HT1080 (cell line): ENCODE measurements at places on chromosomes 3 and 15.

- no peak for DNase-seq
These were observed 50.1 kb upstream of the GATM start for GRCh38 chr15:45428491-45428890.

- DNase-seq, result no peak
These were observed 248.5 kb upstream of the TGFBR2 start for GRCh38 chr3:30357897-30358296.

- DNase-seq, result no peak
These were observed 34.9 kb upstream of the MEIS2 start for GRCh38 chr15:37135225-37135624.

DNA sequence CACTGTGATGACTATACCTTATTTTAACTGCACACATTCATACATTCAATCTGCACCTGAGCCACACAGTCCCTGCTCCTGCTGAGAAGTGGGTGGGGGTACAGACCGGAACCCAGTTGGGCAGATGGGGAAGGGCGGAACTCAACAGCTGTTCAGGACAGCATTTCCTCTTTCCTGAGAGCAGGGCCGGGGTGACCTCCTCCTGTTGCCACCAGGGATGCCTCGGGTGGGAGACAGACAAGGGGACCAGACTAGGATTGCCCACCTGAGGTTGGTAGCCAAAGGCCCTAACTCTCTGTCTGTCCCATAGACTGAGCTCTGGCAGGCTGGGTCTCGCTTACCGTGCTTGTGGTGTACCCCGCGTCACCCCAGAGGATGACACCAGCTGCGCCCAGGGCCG lies 3.9 kb downstream of the HYAL2 start:
- DNase-seq, result no peak

GRCh38 chr3:34807611-34808010 lies 831.7 kb upstream of the ARPP21 start:
- DNase-seq, result no peak

DNA sequence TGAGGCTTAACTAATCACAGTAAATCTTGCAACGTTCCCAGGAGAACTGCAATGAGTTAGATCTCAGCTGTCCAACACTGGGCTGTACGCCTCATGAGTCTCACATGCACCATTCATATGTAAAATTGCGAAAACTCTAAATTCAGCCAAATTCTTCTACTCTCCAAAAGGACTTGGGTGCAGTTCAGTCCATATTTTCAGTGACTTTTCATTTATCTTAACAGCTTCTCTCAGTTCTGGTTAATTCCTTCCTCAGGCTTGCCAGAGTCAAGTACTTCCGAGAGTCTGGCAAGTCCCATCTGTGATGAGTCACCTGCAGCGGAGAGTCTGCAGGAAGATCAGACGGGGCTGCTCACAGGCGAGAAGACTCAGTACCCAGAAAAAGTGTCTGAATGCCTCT lies 11.5 kb downstream of the CCDC80 start:
- peak; percentile 81 for DNase-seq

DNA sequence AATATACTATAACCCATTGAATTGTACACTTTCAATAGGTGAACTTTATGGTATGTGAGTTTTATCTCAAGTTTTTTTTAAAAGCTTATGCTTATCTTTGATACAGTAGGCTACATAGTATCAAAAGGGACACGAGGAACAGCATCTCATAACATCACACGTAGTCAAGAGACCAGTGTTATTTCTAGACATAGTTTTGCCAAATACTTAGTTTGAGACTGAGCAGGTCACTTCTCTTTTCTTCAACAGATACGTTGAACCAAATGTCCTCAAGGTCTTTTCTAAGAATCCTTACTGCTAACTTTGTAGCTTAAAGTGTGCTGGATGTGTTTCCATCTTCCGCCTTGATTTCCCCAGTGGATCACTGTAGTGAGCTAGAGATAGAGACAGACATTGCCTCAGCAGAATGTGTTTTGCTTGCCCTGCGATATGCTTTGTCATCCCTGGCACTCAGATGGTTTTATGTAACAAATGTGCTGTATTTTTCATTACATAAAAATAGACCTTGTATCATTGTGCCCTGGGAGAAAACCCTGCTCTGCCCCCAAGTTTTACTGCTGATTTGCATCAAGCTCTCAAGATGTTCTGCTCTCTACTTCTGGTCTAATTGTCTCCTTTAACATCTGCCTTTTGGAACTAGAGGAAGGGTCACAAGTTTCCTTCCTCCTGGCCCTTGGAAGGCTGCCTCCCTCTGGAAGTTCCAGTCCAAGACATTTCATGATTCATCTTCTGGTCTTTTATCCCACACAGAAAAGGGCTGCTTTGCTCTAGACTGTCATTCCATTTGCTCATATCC lies 426.4 kb upstream of the RGMA start:
- no peak for DNase-seq

- peak; percentile 36 for DNase-seq
These were observed 80.3 kb downstream of the CPN2 start for GRCh38 chr3:194270627-194271459.

DNA sequence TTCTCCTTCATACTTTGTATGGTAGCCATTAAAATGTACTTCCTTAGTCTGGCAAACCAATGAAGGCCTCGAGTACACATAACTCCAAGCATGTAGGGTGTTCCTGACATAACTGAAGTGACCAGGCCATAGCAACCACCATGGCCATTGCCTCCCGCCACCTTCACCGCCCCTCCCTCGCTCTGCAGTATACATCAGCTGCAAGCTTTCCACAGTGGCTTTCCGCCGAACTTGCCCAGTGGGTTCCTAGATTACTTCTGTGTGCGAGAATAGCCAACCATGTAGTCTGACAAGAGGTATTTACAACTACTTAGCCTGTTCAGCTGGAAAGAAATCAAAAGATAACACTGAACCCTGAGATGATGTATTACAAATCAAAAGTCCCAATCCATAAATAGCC lies 3.4 kb upstream of the CTNNB1 start:
- no peak for DNase-seq

- DNase-seq, result peak; percentile 90
These were observed 28.4 kb upstream of the PIK3CB start for GRCh38 chr3:138862924-138863775.

GRCh38 chr3:117139681-117140080 lies 430.1 kb downstream of the TUSC7 start:
- DNase-seq, result no peak

DNA sequence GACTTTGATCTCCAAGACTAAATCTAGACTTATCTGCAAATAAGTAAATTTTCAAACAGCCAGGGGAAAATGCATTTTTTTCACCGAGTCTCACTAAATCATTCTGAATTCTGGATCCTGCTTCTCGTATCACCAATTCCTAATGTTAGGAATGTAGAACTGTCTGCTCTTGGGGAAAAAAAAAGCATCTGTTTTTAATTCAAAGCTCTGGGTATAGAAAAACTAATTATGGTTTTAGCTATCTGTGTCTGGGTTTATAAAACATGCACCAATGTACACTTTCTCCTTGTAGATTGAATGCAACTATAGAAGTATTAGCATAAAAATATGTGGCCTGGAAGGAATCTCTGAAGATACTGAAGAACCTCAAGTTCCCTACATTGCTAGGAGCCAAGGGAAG lies 4.8 kb upstream of the CDAN1 start:
- DNase-seq, result no peak

DNA sequence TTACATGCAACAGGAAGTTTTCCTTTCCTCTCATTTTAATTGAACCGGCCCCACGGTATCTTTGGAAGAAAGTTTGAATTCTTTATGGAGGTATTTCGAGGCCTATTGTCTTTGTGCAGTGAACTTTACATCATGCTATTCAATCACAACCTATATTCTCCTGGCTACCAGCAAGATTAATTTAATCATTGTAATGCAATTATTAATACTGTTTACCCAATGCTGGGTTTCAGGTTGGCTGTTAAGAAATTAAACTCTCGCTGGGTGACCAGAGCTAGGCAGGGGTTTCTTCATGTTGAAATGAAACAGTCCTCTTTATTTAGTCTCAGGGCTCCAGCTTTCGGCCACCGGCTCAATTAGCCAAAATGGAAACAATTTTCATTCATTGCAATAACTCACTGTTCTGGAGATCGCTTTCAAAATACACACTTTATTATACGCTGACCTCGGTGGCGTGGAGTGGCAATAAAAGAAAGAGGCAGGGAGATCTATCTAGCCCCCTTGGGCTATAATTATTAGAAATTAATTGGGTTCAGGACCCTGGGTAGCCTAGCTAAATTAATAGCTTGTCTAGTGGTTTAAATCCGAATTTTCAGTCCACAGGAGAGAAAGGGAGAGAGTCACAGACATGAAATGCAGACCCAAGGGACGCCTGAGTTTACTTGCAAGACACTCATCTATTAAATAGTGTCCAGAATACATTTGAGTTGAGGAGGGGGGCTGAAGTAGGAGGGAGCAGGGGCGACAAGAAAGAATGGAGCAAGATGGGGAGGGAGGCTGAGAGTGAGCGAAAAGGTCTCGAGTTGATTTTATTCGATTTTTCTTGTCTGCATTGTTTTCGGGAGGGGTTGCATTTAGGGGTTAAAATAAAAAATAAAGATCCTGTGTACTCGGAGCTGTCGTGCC lies 3.9 kb upstream of the MECOM start:
- DNase-seq, result no peak

- DNase-seq, result peak; percentile 54
These were observed 254.8 kb upstream of the TPRG1 start for GRCh38 chr3:188916934-188917401.

DNA sequence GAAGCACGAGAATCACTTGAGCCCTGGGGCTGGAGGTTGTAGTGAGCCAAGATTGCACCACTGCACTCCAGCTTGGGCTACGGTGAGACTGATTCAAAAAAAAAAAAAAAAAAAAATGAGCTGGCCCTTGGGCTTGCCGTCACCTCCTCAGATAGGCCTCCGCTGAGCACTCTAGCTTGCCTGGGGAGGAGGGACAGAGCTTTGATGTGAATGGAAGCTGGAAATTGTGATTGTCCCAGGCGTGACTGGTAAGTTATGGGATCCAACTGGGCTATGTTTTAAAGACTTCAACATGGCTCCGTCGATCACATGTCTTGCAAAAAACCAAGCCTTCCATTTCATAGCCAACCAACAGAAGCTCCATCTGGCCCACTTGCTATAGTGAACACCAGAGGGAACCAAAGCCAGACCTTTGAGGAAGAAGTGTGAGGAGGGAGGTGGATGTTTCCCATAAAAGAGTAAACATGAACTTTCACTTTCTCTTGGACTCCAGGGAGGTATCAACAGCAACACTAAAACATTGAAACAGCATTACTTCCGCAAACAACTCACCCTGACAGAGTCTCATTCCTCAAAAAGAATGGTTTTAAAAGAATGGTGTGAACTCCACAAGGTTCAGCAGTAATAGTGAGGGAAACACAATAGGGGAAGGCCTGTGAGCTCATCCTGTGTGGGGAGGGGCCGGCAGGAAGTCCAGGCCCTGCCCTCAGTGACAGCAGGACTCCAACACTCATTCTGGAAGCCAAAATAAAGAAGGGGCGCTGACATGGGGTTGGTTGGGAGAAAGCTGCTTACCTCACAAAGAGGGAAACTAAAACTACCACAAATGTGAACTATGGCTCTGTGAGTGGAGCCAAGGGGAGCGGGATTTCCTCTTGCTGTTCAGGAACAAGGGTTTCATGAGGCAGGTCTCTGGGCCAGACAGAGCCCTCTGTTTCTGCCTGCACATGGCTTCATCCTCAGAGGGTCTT lies 59.2 kb upstream of the IL12A start:
- DNase-seq, result peak; percentile 90

GRCh38 chr3:73669260-73669659 lies 44.5 kb upstream of the PDZRN3 start:
- DNase-seq, result no peak

- DNase-seq, result no peak
These were observed 648.8 kb downstream of the NLGN1 start for GRCh38 chr3:174046311-174046710.

GRCh38 chr3:72559385-72559784 lies 288.9 kb downstream of the SHQ1 start:
- DNase-seq, result no peak

DNA sequence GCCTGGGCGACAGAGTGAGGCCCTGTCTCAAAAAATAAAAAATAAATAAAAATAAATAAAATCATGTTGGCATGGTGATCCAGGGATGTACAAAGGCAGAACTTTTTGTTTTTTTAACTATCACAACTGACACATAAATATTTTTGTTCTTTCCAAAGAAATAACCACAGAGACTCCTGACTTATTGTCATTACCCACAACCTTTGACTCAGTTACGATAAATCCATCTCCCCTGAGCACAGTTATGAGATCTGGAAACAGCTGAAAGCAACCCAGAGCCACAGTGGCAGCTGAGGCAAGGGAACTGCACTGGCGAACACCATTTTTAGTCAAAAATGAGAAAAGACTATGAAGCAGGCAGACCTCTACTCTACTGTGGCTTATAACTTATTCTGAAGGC lies 24.0 kb downstream of the OSBPL10 start:
- no peak for DNase-seq

- no peak for DNase-seq
These were observed 10.5 kb downstream of the SELENOS start for GRCh38 chr15:101266787-101267186.

DNA sequence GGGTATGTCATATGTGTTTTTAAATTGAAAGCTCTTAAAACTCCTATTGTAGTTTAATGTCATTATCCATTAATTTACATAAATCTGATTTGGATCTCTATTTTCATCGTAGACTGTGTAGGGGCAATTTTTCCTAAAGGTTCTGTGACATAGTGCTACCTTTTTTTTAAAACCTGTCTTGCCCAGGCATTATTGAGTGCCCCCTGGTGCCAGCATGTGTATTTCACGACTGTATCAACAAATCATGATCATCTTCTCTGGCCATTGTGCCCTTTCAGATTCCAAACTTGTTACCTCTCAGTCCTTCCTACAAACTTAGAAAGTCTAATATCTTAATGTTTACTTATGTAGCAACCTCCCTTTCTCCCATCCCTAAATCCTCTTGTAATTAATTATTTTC lies 97.2 kb upstream of the FLNB start:
- DNase-seq, result peak; percentile 26

DNA sequence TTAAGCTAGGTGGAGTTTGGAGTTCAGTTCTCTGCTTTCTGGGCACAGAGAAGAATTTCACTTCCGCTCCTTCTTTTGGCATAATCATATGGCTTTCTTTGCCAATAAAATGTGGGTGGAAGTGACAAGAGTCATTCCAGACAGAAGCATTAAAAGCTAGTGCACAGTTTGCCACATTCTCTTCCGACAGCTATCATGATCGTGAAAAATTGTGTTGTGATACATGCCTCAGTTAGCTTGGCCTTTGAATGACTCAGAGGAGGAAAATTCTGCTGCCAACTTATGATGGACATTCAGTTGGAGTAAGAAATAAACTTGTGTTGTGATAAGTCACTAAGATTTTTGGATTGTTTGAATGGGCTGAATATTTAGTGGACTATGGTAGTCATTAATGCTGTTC lies 291.7 kb upstream of the SATB1 start:
- peak; percentile 52 for DNase-seq

- DNase-seq, result no peak
These were observed 309.3 kb upstream of the UBE2E2 start for GRCh38 chr3:22893644-22894325.

- no peak for DNase-seq
These were observed 276.6 kb upstream of the LRTM1 start for GRCh38 chr3:55204417-55204816.
